Non-pigmented ciliary epithelial cell (primary cell): ENCODE measurements at places on chromosomes 1 and 21.

- DNase-seq = no peak
Observed at GRCh38 chr1:164918140-164918539, 359.2 kb downstream of the PBX1 start.

- no peak for DNase-seq
Observed at GRCh38 chr1:159012495-159012894, 2.8 kb downstream of the IFI16 start.

DNA sequence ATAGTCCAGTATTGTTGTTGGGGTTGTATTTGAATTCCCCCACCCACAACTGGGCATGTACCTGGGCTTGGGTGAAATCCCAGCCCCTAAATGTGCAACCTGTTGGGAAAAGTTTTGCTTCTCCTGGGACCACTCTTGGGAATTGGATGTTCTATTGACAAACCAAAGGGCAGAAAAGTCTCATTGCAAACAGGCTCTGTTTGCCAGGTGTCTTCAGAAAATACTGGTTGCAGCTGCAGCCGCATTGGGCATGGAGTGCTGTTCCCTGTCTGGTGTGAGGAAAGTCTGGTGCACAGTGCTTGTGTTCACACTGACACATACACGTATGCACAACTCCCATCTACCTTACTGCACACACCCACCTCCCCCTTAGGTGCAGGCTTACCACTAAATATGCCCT, 12.1 kb downstream of the PTPRU start:
- DNase-seq = no peak

- DNase-seq = no peak
Observed at GRCh38 chr1:212555426-212555825, 53.1 kb upstream of the ATF3 start.

DNA sequence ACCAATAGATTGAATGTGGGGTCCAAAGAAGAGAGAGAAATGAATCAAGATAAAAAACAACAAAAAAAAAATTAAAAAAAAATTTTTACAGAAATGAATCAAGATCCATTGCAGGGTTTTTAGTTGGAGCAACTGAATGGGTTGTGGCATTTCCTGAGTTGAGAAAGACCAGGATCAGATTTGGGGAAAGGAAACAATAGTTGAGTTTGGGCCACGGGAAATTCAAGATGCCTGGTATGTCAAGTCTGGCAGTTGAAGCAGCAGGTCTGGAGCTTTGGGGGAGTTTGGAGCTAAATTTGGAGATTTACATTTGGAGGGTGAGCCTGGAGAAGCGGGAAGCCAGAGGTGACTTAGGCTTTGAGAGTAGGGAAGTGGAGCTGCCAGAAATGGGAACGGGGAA, 22.6 kb downstream of the ATP8B2 start:
- no peak for DNase-seq
